ENCODE measurements at places on chromosomes 16 and 17.
A peak's percentile ranks its signal among the peaks of the same experiment; 100 is the strongest.

- DNase-seq = no peak
Measured at GRCh38 chr17:70447588-70447987, 278.3 kb downstream of the KCNJ2 start.

DNA sequence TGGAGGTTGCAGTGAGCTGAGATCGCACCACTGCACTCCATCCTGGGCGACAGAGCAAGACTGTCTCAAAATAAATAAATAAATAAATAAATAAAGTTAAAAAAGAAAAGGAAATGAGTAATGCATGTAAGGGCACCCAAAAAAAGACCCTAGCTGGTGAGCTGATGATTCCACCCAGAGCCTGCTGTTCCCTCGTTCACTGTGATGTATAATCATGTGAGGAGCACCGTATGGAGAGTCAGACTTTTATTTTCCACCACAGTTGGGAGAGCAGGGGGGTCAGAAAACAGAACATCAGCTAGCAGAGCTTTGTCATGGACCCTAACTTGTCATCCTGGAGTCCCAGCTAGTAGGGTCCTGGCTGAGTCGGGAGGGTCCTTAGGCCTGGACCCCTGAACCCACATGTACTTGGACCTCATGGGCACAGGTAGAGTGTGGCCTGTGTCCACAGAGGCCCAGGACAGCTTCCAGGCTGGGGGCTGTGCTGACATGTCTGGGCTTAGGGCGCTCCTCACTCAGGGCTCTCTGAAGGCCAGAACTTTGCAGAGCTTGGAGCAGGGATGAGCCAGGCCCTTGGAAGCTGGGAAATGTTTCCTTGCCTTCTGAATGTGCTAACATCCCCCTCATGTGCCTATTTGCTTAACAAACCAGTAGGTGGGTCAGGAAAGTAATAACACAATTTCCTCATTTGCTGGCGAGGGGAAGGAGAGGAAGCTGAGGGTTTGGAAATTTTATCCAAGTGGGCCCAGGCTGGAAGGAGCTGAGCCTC lies 18.8 kb upstream of the LASP1NB start:
- DNase-seq = no peak

GRCh38 chr17:60036796-60037677 lies 41.7 kb downstream of the HEATR6 start:
- DNase-seq = peak; percentile 70

GRCh38 chr16:4247460-4247784 lies 5.5 kb upstream of the SRL start:
- no peak for DNase-seq

DNA sequence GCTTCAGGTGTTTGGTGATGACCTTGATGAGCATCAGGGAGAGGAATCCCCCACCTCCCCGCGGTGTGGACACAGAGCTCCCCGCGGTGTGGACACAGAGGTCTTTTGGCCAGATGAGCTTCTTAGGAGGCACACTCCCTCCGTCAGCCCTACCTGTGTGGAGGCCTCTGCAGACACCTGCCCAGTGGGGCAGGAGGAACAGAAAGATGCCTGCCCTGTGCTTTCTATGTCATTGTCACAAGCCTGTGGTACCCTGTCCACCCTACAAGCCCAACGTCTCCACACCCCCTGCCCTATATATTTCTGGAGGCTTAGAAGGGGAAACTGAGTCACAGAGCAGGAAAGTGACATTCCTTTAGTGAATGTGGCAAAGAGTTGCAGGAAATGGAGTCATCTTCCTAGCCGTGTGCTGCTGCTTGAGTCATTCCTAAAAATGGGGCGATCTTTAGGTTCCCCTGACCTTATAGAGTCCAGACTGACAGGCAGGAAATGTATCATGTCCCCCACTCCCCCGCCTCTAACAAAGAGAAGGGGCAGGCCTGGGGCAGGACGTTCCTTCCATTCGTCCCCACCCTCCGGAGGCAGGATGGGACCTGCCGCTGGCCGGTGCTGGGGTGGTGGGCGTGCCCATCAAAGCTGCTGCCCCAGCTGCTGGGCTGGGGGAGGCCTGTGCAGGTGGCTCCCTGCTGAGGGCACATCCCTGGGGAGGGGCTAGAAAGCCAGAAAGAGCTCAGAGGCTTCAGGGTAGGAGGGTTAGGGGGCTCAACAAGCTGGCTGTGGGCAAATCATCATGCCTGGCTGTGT lies 1.0 kb upstream of the C16orf74 start:
- DNase-seq = no peak

DNA sequence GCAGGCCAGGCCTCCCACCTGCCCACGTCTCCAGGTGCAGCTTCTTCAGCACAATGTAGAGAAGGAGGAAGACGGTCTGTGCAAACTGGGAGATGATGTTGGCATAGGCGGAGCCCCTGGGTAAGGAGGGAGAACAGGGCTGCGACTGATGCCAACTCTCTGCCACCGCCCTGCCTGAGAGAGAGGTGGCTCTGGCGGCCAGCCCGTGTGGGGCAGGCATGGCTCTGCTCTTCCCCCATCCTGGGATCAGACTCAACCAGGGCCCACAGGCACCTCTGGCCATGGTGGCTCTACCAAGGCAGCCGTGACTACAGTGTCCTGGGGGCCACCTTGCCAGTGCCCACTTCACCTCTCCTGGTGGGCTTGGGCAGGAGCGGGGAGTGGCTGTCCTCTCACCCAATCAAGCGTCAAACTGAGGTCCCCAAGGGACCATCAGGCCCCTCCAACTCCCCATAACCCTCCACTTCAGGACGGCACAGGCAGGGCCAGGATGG lies 8.6 kb downstream of the SLC47A2 start:
- no peak for DNase-seq

GRCh38 chr16:9854675-9855074 lies 327.6 kb downstream of the GRIN2A start:
- DNase-seq = no peak

DNA sequence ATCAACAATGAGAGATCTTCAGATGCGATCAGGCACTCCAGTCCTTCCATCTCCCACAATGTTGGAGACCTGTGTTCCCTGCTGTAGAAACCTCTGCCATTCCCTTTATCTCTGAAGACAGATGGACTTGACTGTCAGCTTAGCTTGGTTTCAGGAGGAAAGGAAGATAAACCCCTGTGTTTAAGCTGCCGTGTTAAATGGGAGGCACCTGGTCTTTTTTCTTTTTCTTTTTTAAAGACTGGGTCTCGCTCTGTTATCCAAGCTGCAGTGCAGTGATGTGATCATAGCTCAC lies 63.1 kb downstream of the USP22 start:
- DNase-seq = no peak

- no peak for DNase-seq
Measured at GRCh38 chr17:33229499-33229898, 63.6 kb downstream of the ASIC2 start.

DNA sequence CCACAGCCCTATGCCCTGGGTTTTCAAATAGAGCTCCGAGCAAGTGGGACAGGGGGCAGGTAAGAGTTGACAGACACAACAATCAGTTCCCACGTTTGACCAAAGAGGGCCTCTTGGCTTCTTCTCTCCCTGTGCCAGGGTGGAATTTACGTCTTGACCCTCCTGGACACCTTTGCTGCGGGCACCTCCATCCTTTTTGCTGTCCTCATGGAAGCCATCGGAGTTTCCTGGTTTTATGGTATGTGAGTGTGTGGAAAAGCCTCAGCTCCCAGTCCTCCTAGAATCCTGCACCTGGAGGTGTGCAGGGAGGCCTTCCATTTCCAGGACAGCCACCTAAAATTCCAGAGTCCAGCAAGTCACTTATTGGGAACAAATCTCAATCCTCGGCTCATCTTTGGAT lies 42.5 kb downstream of the SLC6A2 start:
- no peak for DNase-seq

- no peak for DNase-seq
Measured at GRCh38 chr16:17451843-17452242, 18.9 kb downstream of the XYLT1 start.

- no peak for DNase-seq
Measured at GRCh38 chr17:77863814-77864161, 94.7 kb upstream of the TNRC6C start.

DNA sequence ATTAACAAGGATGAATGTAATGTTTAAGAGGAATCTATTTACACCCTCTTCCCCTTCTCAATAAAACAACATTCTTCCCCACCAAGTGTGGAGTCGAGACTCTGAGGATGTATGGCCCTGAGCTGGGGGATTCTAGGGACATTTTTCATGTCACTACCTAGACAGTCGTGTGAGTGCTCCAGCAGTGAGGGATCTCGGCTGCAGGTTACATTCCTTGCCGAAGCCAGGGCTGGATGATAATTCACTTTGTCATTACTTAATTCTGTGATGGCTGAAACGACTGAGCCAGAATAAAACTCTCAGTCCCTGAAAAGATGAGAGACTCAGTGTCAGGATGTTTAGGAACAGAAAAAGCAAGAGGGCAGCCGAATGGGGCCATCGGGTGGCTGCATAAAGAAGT lies 106.9 kb upstream of the HSBP1 start:
- DNase-seq = no peak

GRCh38 chr17:65900216-65900615 lies 291.7 kb downstream of the CEP112 start:
- no peak for DNase-seq

All from stimulated activated CD4-positive, alpha-beta T cell treated with anti-CD3 and anti-CD28 coated beads, Interleukin-4, amount 100 ng/mL, for 1 hour (primary cell).